ENCODE measurements at places on chromosomes 7 and 10.
A peak's percentile ranks its signal among the peaks of the same experiment; 100 is the strongest.

GRCh38 chr7:118040562-118040961 lies 143.4 kb upstream of the LSM8 start:
- no peak overlapping the region for H3K27ac ChIP-seq
- H3K4me3 ChIP-seq = no peak overlapping the region
- H3K4me1 ChIP-seq = no peaks in the 10 kb centered on the region
- no peak for DNase-seq
- no peaks in the 10 kb centered on the region for H3K36me3 ChIP-seq
- H3K27me3 ChIP-seq = no peaks in the 10 kb centered on the region

DNA sequence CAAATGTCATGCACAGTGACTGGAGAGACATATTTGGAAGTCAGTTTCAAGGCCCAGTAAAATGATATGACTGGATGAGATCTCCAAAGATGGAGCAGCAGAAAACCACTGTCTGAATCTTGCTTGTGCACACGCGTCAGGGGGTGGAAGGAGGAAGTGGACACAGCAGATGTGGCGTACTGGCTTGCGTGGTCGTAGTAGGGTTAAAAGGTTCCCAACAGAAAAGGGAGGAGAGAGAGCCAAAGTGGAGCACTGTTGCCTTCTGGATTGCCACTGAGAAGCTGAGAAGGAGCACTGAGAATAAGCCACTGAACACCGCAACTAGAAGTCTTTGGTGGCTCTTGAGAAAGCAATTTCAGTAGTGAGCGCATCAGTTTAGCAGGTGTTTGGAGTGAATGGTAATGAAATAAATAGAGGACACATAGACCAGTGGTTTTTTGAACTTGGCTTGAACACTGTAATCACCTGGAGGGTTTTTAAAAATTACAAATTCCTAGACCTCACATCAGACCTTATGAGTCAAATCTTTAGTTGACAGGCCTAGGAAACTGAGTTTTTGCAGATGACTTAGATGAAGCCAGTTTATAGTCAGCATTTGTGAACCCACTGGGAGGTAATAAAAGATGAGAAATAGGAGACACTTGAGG lies 227.3 kb downstream of the PTEN start:
- no peak for DNase-seq
- no peaks in the 10 kb centered on the region for H3K36me3 ChIP-seq
- H3K4me3 ChIP-seq = no peak overlapping the region
- H3K4me1 ChIP-seq = no peaks in the 10 kb centered on the region
- H3K27ac ChIP-seq = no peak overlapping the region
- no peaks in the 10 kb centered on the region for H3K27me3 ChIP-seq

- DNase-seq = no peak
- H3K27me3 ChIP-seq = no peaks in the 10 kb centered on the region
- H3K4me1 ChIP-seq = peaks cover 16% of the 10 kb centered on the region
- no peak overlapping the region for H3K27ac ChIP-seq
- no peaks in the 10 kb centered on the region for H3K36me3 ChIP-seq
- H3K4me3 ChIP-seq = no peak overlapping the region
Measured at GRCh38 chr7:98133181-98133580, 26.5 kb downstream of the LMTK2 start.

GRCh38 chr7:123024989-123025758 lies 29.7 kb upstream of the TAS2R16 start:
- no peaks in the 10 kb centered on the region for H3K36me3 ChIP-seq
- H3K27me3 ChIP-seq = no peaks in the 10 kb centered on the region
- no peak overlapping the region for H3K27ac ChIP-seq
- no peak for DNase-seq
- H3K4me1 ChIP-seq = no peaks in the 10 kb centered on the region

- no peak overlapping the region for H3K27ac ChIP-seq
- H3K27me3 ChIP-seq = no peaks in the 10 kb centered on the region
- no peak overlapping the region for H3K4me3 ChIP-seq
- H3K36me3 ChIP-seq = no peaks in the 10 kb centered on the region
- no peaks in the 10 kb centered on the region for H3K4me1 ChIP-seq
- no peak for DNase-seq
Measured at GRCh38 chr7:40232242-40232893, 97.6 kb downstream of the SUGCT start.

DNA sequence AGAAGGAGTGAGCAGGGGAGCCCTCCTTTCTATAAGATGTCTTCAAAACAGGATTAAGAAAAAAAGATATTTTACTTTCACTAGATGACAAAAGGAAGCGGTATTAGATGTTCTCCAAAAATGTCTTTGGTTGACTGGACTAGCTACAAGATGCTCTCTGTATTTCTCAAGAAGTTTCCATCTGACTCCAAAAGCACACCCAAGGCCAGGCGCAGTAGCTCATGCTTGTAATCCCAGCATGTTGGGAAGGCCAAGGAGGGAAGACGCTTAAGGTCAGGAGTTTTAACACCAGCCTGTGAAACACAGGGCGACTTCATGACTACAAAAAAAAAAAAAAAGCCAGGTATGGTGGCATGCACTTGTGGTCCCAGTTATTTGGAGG lies 84.5 kb downstream of the PIP4K2A start:
- H3K36me3 ChIP-seq = no peaks in the 10 kb centered on the region
- no peaks in the 10 kb centered on the region for H3K27me3 ChIP-seq
- H3K4me3 ChIP-seq = no peak overlapping the region
- H3K4me1 ChIP-seq = peaks cover 12% of the 10 kb centered on the region
- DNase-seq = no peak

DNA sequence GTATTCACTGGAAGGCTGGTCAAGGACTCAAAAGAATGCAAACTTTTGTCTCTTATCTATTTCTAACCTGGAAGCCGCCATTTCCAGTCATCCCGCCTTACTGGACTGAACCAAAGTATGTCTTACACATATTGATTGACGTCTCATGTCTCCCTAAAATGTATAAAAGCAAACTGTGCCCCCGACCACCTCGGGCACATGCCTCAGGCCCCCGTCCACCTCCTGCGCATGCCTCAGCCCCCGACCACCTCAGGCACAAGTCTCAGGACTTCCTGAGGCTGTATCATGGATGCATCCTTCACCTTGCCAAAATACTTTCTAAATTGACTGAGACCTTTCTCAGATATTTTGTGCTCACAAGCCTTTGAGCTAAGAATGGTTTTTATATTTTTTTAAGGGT lies 148.6 kb downstream of the PTPRN2 start:
- H3K36me3 ChIP-seq = no peaks in the 10 kb centered on the region
- no peak overlapping the region for H3K27ac ChIP-seq
- H3K4me3 ChIP-seq = no peak overlapping the region
- H3K4me1 ChIP-seq = no peaks in the 10 kb centered on the region
- no peak for DNase-seq

DNA sequence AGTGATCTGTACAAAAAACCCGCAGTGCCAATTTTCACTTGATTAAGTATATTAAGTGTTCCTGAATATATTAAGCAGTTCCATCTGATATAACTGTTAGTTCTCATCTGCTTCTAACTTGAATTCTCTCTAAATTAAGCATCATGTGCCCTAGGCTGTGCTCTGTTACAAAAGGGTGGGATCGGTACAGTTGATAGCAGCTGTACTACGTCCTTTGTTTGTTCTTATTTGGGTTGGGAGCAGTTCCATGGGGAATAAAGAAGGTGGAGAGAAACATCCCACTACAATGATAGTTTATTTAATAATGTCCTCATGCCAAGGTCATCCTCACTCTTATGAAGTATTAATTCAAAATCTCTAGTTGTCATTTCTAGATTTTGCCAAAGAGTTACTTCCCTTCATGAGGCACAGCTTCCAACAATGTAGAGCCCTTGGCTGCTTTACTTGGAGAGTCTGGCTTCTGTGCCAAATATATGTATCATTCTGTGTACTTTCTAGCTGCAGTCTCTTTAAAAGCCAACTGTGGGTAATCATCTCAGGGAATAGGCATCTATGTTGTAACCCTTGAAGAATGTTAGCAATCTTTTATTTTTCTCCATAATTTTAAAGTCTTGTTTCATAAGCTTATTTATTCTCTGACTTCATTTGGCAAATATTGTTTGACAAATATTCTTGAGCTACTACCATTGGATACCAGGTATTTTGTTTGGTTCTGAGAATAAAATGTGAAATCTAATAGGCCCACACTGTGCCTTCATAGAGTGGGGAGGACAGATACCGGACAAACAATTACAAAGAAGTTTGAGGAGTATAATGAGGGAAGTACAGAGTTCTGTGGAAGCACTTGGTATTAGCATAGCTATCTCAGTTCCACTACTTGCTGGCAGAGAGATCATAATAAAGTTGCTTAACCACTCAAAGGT lies 22.4 kb upstream of the AHR start:
- no peaks in the 10 kb centered on the region for H3K27me3 ChIP-seq
- H3K4me3 ChIP-seq = no peak overlapping the region
- H3K4me1 ChIP-seq = no peaks in the 10 kb centered on the region
- no peak for DNase-seq
- no peaks in the 10 kb centered on the region for H3K36me3 ChIP-seq

DNA sequence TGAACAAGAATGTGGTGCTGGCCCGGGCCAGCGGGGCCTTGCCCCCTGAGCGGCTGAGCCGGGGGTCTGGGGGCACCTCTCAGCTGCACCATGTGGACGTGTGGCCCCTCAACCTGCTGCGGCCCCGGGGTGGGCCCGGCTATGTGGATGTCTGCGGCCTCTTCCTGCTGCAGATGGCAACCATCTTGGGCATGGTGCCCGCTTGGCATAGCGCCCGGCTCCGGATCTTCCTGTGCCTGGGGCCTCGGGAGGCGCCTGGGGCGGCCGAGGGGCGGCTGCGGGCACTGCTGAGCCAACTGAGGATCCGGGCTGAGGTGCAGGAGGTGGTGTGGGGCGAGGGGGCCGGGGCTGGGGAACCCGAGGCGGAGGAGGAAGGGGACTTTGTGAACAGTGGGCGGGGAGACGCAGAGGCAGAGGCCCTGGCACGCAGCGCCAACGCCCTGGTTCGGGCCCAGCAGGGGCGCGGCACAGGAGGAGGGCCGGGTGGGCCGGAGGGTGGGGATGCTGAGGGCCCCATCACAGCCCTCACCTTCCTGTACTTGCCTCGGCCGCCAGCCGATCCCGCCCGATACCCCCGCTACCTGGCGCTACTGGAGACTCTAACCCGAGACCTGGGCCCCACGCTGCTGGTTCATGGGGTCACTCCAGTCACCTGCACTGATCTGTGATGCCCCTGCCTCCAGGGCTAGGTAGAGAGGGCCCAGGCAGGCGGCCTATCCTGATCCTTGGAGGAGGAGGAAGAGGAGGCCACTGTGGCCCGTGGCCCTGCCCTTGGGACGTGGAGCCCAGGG lies 1.1 kb upstream of the TRIP6 start:
- H3K27me3 ChIP-seq = no peaks in the 10 kb centered on the region
- H3K36me3 ChIP-seq = no peaks in the 10 kb centered on the region
- peak; percentile 93 for DNase-seq
- H3K4me3 ChIP-seq = peak overlapping the region; percentile 77
- peak overlapping the region; percentile 83 for H3K27ac ChIP-seq
- peaks cover 12% of the 10 kb centered on the region for H3K4me1 ChIP-seq

GRCh38 chr7:24978843-24979469 lies 1.0 kb downstream of the OSBPL3 start:
- H3K4me3 ChIP-seq = peak overlapping the region; percentile 76
- peak overlapping the region; percentile 83 for H3K27ac ChIP-seq
- DNase-seq = no peak
- H3K27me3 ChIP-seq = no peaks in the 10 kb centered on the region

- no peak overlapping the region for H3K27ac ChIP-seq
- no peak overlapping the region for H3K4me3 ChIP-seq
- no peaks in the 10 kb centered on the region for H3K4me1 ChIP-seq
- H3K36me3 ChIP-seq = no peaks in the 10 kb centered on the region
Measured at GRCh38 chr7:17406738-17407137, 108.3 kb downstream of the AHR start.

- no peak for DNase-seq
- H3K27ac ChIP-seq = no peak overlapping the region
- no peaks in the 10 kb centered on the region for H3K36me3 ChIP-seq
- H3K4me1 ChIP-seq = no peaks in the 10 kb centered on the region
- H3K4me3 ChIP-seq = no peak overlapping the region
Measured at GRCh38 chr7:2774935-2775334, 69.2 kb downstream of the GNA12 start.

GRCh38 chr7:95491634-95492314 lies 6.0 kb downstream of the ASB4 start:
- no peak for DNase-seq
- no peaks in the 10 kb centered on the region for H3K36me3 ChIP-seq
- H3K4me3 ChIP-seq = no peak overlapping the region
- H3K27ac ChIP-seq = no peak overlapping the region
- peaks cover 16% of the 10 kb centered on the region for H3K4me1 ChIP-seq

DNA sequence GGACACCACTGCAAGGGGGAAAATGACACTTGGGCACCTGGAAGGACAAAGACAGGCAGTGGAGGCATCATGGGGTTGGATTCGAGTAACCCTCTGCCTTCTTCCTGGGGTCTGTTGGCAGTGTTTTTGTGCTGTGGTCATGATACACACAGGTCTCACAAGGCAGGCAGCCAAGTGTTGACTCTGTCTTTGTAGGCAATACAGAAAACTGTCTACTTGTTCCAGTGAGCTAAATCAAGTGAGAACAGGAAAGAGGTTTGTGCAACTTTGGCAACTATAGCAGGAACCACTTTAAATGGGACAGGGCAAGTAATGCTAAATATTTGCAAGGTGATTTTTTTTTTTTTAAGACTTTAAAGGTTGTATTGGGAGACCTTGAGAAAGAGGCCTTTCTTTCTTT lies 578.6 kb upstream of the GALNT17 start:
- no peak overlapping the region for H3K4me3 ChIP-seq
- DNase-seq = no peak
- no peaks in the 10 kb centered on the region for H3K36me3 ChIP-seq
- no peak overlapping the region for H3K27ac ChIP-seq

GRCh38 chr10:108064746-108065260 lies 900.3 kb upstream of the SORCS1 start:
- H3K4me1 ChIP-seq = no peaks in the 10 kb centered on the region
- no peaks in the 10 kb centered on the region for H3K27me3 ChIP-seq

GRCh38 chr7:116426428-116427156 lies 72.9 kb upstream of the CAV2 start:
- DNase-seq = no peak
- H3K4me3 ChIP-seq = no peak overlapping the region
- H3K27me3 ChIP-seq = no peaks in the 10 kb centered on the region
- peak overlapping the region; percentile 33 for H3K27ac ChIP-seq

GRCh38 chr7:102220960-102221800 lies 65.5 kb upstream of the SH2B2 start:
- no peaks in the 10 kb centered on the region for H3K27me3 ChIP-seq
- H3K4me3 ChIP-seq = no peak overlapping the region
- no peak overlapping the region for H3K27ac ChIP-seq
- H3K4me1 ChIP-seq = no peaks in the 10 kb centered on the region
- DNase-seq = no peak

- H3K27me3 ChIP-seq = no peaks in the 10 kb centered on the region
- DNase-seq = no peak
- H3K36me3 ChIP-seq = no peaks in the 10 kb centered on the region
- no peak overlapping the region for H3K4me3 ChIP-seq
- H3K27ac ChIP-seq = no peak overlapping the region
Measured at GRCh38 chr10:113953505-113954272, 90.0 kb upstream of the ADRB1 start.

GRCh38 chr7:141709749-141710148 lies 1.6 kb downstream of the WEE2 start:
- no peak overlapping the region for H3K4me3 ChIP-seq
- H3K4me1 ChIP-seq = no peaks in the 10 kb centered on the region
- H3K36me3 ChIP-seq = no peaks in the 10 kb centered on the region
- no peak for DNase-seq
- H3K27ac ChIP-seq = no peak overlapping the region
